Vagina (tissue), 2 donors: ENCODE measurements at places on chromosomes 6 and 20.

GRCh38 chr6:111759331-111759835, 113.9 kb downstream of the FYN start:
- DNase-seq = no peak

DNA sequence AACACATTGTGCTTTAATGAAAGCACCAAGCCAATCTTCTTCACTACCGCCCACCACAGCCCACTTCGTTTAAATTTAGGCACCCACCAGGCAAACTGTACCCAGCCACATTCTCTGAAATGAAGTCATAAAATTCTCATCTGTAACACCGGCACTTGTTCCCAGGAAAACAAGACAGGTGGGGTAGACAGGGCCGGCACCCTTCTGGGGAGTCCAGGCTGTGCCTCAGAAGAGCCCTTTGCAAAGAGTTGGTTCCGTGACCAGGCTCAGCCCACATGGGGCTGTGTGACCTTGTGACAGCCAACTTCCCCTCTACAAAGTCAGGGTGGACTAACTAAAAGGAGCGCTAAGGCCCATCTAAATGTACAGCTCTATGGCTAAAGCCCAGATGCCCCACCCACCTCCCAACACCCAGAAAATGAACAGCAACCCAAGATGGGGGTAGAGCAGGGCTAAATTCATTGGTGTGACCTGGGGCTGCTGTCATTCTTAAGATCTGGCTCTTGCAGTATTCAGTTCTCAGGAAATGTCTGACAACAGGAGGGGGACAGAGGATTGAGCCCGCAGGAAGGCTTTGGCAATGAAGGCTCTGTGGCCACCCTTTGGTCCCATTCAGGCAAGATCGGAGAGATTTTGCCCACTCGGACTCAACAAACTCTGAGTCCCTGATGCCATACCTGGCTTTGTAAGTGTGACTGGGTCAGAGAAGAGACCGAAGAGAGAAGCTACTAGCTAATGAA, 56.7 kb downstream of the TRERF1 start:
- DNase-seq = no peak

GRCh38 chr20:53099856-53100255, 127.7 kb downstream of the TSHZ2 start:
- no peak for DNase-seq

GRCh38 chr6:51027283-51028065, 208.8 kb downstream of the TFAP2B start:
- DNase-seq = no peak

DNA sequence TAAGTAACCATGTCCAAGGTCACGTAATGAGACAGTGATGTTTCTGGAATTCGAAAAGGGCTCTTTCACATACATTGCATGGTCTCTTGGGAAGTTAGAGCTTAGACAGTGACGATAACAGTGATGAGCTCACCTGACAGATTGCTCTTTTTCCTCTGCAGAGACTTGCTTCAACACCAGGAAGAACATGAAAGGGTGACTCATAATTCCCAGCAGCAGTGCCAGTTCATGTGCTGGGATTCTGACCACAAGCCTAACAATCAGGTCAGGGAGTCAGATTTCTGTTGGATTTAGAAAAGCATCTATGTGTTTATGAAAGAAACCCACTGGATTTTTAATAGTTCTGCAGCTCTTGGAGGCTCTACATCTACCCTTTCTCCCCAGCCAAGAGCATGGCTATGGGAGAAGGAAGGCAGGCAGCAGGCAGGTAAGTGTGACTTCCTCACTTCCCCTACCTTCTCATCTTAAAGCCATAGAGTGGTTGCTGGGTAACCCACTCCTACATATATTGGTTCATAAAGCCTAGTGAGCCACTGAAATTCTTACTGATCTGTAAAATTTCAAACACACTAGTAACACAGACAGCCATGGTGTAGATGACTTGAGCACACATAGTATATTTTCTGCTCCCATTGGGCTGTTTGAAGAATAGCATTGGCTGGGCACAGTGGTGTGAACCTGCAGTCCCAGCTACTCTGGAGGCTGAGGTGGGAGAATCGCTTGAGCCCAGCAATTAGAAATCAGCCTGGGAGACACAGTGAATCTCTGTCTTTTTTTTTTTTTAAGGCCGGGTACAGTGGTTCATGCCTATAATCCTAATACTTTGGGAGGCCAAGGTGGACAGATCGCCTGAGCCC, 44.4 kb upstream of the LOC128125822 start:
- DNase-seq = no peak

DNA sequence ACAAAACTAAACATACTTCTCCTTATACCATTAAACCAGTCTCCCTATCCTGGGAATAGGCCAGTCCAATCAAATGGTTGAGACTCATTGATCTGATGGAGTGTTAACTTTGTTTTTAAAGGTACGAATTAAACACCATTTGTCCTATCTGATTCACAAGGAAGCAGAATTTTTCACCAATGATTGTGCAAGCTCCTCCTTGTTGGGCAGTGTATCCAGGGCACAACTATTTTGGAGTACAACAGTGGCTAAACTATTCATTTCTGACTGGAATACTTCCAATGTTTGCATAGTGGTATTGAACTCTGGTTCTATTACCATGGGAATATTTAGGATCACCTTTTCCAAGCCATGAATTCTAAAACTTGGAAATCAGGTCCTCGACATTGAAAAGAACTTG, 5.4 kb upstream of the PPP1R3G start:
- no peak for DNase-seq

- no peak for DNase-seq
Observed at GRCh38 chr6:76230711-76231110, 158.2 kb upstream of the IMPG1 start.

DNA sequence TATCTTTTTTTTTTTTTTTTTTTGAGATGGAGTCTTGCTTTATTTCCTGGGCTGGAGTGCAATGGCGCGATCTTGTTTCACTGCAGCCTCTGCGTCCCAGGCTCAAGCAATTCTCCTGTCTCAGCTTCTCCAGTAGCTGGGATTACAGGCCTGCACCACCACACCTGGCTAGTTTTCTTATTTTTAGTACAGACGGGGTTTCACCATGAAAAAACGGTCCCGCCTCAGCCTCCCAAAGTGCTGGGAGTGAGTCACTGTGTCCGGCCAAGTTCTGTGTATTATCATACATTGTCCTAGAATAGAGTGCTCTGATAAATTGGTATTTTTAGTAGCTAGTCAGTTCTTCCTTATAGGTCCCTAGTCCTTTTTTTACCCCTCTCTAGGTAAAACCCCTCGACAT, 2.8 kb downstream of the SNRPC start:
- DNase-seq = no peak

DNA sequence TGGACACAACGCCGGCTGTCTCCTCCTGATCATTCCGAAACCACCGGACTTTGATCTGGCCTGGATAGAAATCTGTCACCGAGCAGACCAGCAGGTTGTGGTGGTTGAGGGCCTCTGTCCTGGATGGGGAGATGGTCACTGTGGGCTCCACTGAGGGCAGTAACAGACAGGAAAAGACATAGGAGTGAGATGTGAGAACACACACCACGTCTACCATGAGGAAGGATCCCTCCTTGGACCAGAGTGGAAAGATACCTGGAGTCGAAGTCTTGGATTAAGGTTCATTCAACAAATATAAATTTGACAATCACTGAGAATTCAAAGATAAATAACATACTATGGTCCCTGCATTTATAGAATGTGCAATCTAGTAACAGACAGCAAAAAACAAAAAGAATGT, 4.4 kb downstream of the HLA-DQB1 start:
- no peak for DNase-seq

DNA sequence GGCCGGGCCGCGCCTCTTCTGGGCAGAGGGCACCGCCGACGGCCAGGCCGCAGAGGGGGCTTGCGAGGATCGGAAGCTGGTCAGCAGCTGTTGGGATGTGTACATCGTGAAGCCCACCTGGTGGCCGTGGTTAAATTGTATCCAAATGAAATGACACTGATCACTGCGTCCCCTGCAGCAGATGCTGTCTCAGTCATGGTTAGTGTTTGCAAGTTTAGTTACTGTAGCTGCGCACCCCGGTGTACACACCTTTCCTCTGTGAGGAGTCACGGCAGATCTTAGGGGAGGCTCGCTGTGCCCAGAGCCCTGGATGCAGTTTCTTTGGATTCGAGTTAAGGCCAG, 653 bp downstream of the NAA20 start:
- no peak for DNase-seq

DNA sequence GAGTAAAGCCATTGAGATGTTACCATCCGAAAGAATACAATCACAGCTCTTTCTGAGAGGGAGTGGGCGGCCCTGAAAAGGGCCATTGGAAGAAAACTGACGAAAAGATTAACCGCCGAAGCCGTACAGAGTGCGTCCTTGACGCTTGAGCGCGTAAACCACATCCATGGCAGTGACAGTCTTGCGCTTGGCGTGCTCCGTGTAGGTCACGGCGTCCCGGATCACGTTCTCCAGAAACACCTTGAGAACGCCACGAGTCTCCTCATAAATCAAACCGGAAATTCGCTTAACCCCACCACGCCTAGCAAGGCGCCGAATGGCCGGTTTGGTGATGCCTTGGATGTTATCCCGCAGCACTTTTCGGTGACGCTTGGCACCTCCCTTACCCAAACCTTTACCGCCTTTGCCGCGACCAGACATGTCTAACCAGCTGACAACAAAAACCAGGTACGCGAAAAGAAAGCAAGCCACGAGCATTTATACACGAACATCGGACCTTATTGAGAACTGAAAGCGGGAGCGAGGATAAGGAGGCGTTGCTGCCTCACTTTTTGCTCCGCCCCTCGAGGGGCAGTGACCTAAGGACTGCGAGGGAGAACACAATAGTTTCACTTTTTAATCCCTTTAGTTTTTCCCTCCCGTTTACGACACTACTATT, 60.3 kb upstream of the HFE start:
- DNase-seq = peak; percentile 98

- no peak for DNase-seq
Observed at GRCh38 chr6:56706981-56707726, 64.5 kb upstream of the DST start.

DNA sequence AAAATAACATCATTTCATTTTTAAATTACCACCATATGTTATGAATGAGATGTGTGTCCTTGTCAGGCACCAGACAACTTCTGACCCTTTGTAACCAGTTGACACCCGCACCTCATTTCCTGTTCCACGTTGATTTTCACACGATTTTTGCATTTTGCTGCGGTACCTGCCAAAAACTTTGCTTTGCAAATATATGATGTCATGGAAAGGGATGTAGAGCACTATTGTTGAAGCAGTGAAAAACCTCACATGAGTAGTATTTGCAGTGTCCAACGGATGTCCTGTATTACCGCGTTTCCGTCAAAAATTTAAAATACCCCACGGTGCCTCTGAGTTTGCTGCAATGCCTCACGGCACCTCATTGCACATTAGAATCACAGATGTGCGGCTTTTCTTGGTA, 115.6 kb downstream of the MTHFD1L start:
- DNase-seq = no peak

GRCh38 chr20:50744143-50744792, 12.9 kb downstream of the PARD6B start:
- DNase-seq = no peak

DNA sequence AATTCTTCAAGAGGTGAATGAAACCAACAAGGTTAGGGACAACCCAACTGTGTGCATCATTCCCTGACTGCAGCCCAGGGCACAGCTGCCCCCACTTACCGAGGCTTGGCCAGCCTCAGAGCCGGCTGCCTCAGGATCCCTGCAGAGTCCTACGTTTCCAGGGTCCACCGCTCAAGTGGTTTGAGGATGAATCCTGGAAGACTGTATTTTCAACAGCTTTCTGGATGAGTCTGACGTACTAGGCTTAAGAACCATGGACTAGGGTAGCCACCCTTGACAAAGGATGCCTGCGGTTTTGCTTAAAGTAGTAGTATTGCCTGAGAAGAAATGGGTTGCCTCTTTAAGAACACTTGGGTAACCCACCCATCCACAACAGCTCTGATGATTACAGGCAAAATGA, 101.4 kb downstream of the FOXC1 start:
- no peak for DNase-seq

GRCh38 chr6:24323632-24324337, 34.1 kb downstream of the DCDC2 start:
- no peak for DNase-seq

- no peak for DNase-seq
Observed at GRCh38 chr6:144334150-144334708, 49.1 kb downstream of the UTRN start.

GRCh38 chr6:61134028-61134427, 1152.0 kb downstream of the KHDRBS2 start:
- DNase-seq = no peak

- DNase-seq = no peak
Observed at GRCh38 chr6:34381081-34381480, 11.4 kb downstream of the NUDT3 start.

DNA sequence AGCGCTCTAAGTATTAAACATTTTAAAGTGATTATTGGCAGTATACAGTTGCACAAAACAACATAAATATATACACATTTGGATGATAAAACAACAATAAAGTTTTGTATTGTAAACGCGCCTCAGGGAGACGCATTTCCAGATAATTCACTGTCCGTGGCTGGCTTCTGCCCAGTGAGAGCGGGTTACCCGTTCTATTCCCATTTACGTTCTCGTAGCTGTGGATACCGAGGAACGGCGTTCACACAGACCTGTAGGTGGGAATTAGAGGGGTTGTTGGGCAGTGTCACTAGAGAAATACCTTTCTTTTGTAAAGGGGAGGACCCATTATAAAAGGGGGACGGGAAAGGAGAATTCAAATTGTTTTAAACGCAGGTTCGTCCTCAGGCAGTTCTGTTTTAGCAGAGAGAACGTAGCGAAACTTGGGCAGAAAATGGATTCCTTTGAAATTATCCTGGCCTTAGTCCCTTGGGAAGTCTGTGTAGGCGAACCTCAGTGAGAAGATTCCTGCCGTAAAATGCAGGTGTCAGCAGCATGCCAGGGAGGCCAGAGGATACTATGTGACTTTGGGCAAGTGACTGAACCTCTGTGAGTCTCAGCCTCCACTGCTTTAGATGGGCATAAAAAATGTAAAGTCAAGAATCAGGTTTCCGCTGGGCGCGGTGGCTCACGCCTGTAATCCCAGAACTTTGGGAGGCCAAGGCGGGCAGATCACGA, 756 bp downstream of the MTG2 start:
- no peak for DNase-seq

- no peak for DNase-seq
Observed at GRCh38 chr6:151784441-151785214, 22.9 kb upstream of the ESR1 start.

- no peak for DNase-seq
Observed at GRCh38 chr6:82364087-82365015, 734 bp downstream of the TPBG start.

- DNase-seq = no peak
Observed at GRCh38 chr20:11231742-11232648, 558.2 kb upstream of the JAG1 start.

- no peak for DNase-seq
Observed at GRCh38 chr6:84756877-84757276, 7.5 kb downstream of the TBX18 start.

GRCh38 chr6:37588735-37589108, 89.0 kb upstream of the CCDC167 start:
- no peak for DNase-seq

DNA sequence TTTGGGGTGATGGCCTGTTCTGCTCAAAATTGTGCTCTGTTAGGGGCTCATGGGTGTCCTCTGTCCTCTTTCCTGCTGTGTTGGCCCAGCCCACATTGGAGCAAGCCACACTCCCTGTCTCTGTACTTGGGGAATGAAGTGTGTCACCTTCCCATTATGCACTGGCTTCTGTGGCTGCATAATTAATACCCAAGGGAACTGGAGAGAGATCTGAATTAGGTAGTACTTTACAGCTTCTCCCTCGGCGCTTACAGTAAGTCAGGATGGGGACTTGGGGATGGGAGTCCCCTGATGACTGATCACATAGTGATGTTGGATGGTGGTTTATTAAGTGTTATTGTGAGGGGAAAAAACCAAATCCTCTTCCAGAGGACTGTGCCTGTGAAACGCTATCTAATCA, 116.6 kb downstream of the FOXO3 start:
- no peak for DNase-seq
